ENCODE measurements at places on chromosomes 2 and 18. TPM values are rescaled to one million over a fixed set of nuclear protein-coding genes. Genes with fewer than 3 reads are reported as not detected.

DNA sequence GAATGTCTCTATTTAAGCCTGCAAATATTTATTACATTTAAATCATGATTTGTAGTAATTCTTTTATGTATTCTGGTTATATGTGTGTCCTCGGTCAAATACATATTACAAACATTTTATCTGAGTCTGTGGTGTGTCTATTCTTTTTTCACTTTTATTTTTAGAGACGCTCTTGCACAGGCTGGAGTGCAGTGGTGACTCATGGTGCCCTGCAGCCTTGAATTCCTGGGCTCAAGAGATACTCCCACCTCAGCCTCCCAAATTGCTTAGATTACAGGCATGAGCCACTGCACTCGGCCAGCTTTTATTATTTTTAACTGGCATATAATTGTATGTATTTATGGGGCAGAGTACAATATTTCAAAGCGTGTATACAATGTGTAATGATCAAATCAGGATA is 47.5 kb downstream of the ARID5A start:
- DNase-seq: no peak
- H3K27me3 ChIP-seq: no peaks in the 10 kb centered on the region
- peaks cover 4% of the 10 kb centered on the region for H3K4me1 ChIP-seq
- no peak overlapping the region for H3K4me3 ChIP-seq
- peaks cover 33% of the 10 kb centered on the region for H3K36me3 ChIP-seq

GRCh38 chr2:213980883-213981282 is 430.0 kb upstream of the VWC2L start:
- H3K4me3 ChIP-seq: no peak overlapping the region
- H3K36me3 ChIP-seq: no peaks in the 10 kb centered on the region

- no peak for DNase-seq
- no peaks in the 10 kb centered on the region for H3K36me3 ChIP-seq
- H3K27me3 ChIP-seq: no peaks in the 10 kb centered on the region
- H3K4me1 ChIP-seq: no peaks in the 10 kb centered on the region
Measured at GRCh38 chr2:18319987-18320386, 240.5 kb downstream of the RDH14 start.

DNA sequence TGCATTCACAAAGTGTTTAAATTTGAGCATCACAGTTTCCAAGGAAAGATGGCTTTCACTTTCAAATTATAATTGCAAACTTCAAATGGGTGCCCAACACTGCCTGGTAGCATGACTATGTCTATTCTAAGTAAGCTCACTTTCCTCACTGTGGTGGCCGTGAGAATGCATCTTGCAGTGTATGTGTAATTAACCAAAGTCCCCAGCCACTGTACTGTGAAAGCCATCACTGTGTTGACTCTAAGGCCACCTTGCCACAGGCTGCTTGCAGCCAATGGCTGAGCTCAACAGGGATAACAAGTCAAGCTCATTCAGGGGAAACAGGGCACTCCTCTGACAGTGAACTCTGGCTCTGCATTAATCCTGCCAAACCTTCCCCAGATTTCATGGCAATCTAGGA is 43.3 kb upstream of the LGALSL start:
- H3K4me3 ChIP-seq: no peak overlapping the region
- peaks cover 5% of the 10 kb centered on the region for H3K27me3 ChIP-seq
- H3K36me3 ChIP-seq: no peaks in the 10 kb centered on the region
- no peak overlapping the region for H3K27ac ChIP-seq
- no peaks in the 10 kb centered on the region for H3K4me1 ChIP-seq

- H3K36me3 ChIP-seq: no peaks in the 10 kb centered on the region
- H3K27me3 ChIP-seq: no peaks in the 10 kb centered on the region
- H3K27ac ChIP-seq: no peak overlapping the region
- H3K4me1 ChIP-seq: no peaks in the 10 kb centered on the region
- H3K4me3 ChIP-seq: no peak overlapping the region
- no peak for DNase-seq
Measured at GRCh38 chr18:39886136-39886535, 2068.9 kb upstream of the PIK3C3 start.

STAT4 gene
- total RNA-seq: 177 TPM

GRCh38 chr2:181853696-181854095 is 37.8 kb upstream of the ITPRID2 start:
- no peak for DNase-seq
- no peak overlapping the region for H3K27ac ChIP-seq
- no peak overlapping the region for H3K4me3 ChIP-seq
- H3K4me1 ChIP-seq: peaks cover 2% of the 10 kb centered on the region
- no peaks in the 10 kb centered on the region for H3K36me3 ChIP-seq

- H3K36me3 ChIP-seq: no peaks in the 10 kb centered on the region
- no peak overlapping the region for H3K27ac ChIP-seq
- no peak overlapping the region for H3K4me3 ChIP-seq
- H3K27me3 ChIP-seq: no peaks in the 10 kb centered on the region
Measured at GRCh38 chr18:42920621-42921020, 194.9 kb downstream of the RIT2 start.

GRCh38 chr18:51911584-51911983 is 428.4 kb upstream of the DCC start:
- H3K27ac ChIP-seq: no peak overlapping the region
- no peaks in the 10 kb centered on the region for H3K36me3 ChIP-seq
- no peaks in the 10 kb centered on the region for H3K4me1 ChIP-seq
- no peak for DNase-seq

- H3K27me3 ChIP-seq: no peaks in the 10 kb centered on the region
- DNase-seq: no peak
- no peak overlapping the region for H3K27ac ChIP-seq
- H3K36me3 ChIP-seq: peaks cover 39% of the 10 kb centered on the region
Measured at GRCh38 chr18:77077941-77078689, 54.5 kb downstream of the MBP start.

SPHKAP gene
- total RNA-seq: not detected

RRM2 gene
- total RNA-seq: 320 TPM

EHBP1 gene
- total RNA-seq: 27.2 TPM

- H3K36me3 ChIP-seq: no peaks in the 10 kb centered on the region
- DNase-seq: no peak
- H3K4me1 ChIP-seq: no peaks in the 10 kb centered on the region
- peaks cover 29% of the 10 kb centered on the region for H3K27me3 ChIP-seq
Measured at GRCh38 chr18:9629709-9630108, 15.3 kb upstream of the PPP4R1 start.

DHRS9 gene
- total RNA-seq: 0.36 TPM

DNA sequence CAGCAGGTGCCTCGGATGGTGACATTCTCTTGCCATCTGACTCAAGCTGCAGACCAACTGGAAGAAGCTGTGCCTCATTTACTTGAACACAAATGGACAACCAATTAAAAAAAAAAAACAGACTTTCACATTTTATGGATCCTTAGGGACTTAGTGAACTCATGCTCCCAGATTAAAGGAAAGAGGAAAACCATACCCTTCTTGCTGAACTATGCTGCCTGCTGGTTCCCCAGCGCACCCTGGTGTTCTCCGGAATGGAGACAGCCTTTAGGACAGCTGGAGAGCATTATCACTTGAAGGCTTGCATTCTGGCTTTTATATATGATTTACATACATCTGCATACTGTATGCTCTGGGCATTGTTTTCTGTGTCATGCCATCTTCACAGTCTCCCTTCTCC is 370.7 kb downstream of the SLC4A3 start:
- H3K27me3 ChIP-seq: peaks cover 1% of the 10 kb centered on the region
- H3K27ac ChIP-seq: no peak overlapping the region
- H3K36me3 ChIP-seq: no peaks in the 10 kb centered on the region
- no peak for DNase-seq

DNA sequence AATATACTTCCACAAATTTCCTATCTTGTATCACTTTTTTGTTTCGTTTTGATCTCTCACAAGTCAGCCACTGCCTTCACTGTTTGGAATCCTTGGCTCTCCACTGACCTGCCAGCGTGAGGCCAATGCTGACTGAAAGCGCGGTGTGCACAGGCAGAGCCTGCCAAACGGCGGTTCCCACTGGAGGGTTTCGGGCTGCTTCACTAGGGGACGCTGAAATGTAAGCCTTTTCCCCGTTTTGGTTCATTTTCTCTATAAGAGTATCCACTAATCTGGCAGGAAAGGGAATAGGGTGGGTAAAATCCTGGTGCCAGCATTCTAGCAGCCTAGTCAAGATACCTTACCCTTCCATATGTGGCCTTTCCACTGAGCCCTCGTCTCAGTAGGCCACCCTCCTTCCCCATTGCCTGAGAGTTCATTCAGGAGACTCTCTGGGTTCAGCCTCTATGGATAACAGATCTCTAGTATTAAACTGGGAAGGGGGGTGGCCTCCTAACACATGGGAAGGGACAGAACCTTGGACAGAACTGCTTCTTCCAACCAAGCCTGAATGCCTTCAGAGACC is 91.5 kb downstream of the DYM start:
- DNase-seq: no peak
- H3K4me1 ChIP-seq: no peaks in the 10 kb centered on the region
- H3K27ac ChIP-seq: no peak overlapping the region
- peaks cover 16% of the 10 kb centered on the region for H3K36me3 ChIP-seq

RGPD3 gene
- total RNA-seq: 0.14 TPM

GNLY gene
- total RNA-seq: 22.0 TPM

- no peaks in the 10 kb centered on the region for H3K27me3 ChIP-seq
- no peaks in the 10 kb centered on the region for H3K36me3 ChIP-seq
- H3K27ac ChIP-seq: no peak overlapping the region
Measured at GRCh38 chr18:42706618-42707017, 408.9 kb downstream of the RIT2 start.
